ENCODE measurements at places on chromosomes 2 and 18.

DNA sequence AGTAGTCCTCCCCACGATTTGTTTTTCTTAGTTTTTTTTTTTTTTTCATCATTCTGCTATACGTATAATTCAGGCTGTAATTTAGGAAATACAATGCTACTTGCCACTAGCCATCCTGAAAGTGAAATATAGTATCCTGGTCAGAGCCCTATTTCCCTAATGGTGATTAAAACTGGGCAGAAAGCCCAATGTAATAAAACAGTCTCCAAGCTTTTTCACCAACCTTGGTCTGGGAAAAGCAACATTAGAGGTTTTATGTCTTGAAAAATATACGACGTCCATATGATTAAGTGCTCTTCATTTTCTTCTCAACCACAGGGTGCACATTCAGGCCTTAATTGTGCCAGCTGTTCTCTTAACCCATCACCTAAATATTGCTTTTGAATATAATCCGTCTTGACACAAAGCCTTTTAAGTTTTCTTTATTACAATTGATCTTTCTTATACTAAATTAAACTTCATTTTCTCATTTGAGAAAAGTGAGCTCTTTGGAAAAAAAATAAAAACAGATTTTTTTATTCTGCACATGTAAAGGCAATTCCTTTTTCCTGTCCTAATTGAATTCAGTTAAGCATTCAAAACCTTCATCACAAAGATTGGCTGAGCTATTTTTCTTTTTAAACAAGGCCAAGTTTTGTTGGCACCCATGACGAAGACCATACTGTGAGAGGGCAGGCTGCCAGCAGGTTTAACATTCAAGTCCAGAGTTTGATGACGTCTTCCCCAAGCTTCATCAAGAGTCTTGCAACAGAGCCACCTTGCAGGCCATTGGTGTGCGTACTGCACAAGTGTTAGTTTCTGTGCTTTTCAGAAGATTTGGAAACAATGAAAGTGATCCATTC lies 52.7 kb downstream of the MAP2 start:
- DNase-seq, result no peak

GRCh38 chr2:165868211-165868610 lies 74.2 kb upstream of the GALNT3 start:
- peak; percentile 16 for DNase-seq

- DNase-seq, result no peak
Observed at GRCh38 chr18:44507729-44508325, 172.9 kb upstream of the SETBP1 start.

DNA sequence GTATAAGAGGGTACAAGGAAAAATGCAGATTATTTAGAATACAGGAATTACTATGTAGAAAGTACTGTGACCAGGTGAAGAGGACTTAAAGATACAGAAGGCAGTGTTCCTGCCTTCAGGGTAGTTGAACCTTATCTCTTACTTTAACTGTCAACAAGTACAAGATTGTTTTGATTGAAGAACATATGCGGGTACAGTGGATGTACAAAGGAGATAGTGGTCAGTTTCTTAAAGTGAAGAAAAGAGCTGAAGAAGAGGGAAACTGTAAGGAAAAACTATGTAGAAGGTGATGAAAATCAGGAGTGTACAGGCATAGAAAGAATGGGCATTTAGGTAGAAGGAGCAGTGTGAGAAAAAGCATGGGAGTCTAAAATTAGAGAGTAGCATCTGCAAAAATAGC lies 2.2 kb downstream of the RALBP1 start:
- DNase-seq, result no peak

GRCh38 chr2:120367649-120368048 lies 21.7 kb downstream of the INHBB start:
- no peak for DNase-seq

- DNase-seq, result no peak
Observed at GRCh38 chr2:236718207-236718992, 148.8 kb downstream of the ACKR3 start.

- DNase-seq, result no peak
Observed at GRCh38 chr2:219306047-219306446, 3.2 kb downstream of the PTPRN start.

DNA sequence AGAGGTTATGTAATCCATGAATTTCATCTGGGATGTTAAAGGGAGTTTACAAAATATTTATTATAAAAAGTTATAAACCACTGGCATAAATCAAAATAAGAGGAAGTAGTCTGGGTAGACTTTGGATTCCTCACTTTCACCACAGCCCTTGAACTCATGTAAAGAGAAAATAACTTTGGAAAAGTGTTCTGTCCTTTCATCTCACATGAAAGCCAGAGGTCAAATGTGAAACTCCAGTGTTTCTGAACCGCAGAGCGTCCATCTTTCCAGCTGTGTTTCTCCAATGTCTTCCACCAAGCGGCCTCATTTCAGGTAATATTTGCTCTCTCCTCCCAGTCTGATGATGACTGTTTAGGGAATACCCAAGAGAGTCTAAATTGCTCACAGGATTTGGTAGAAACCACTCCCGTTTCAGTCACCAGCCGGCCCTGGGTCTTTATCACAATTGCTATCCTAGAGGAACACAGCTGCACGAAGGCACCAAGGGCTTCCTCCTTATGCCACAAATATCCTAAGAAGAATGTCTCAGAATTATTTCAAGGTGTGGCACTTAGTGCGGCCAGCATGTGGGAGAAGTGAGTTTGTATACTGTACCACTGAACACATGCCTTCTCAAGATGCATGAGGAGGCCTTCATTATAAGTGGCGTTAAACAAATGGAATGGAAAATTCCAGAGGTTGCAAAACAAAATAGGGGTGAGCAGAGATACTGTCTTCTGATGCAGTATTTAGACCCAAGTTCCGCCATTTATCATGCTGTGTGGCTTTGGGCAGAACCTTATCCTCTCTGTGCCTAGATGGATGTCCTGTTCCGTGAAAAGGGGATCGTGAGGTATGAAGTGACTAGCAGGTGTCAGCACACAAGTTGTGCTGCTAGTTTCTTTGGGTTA lies 63.8 kb downstream of the ACTR2 start:
- DNase-seq, result no peak

DNA sequence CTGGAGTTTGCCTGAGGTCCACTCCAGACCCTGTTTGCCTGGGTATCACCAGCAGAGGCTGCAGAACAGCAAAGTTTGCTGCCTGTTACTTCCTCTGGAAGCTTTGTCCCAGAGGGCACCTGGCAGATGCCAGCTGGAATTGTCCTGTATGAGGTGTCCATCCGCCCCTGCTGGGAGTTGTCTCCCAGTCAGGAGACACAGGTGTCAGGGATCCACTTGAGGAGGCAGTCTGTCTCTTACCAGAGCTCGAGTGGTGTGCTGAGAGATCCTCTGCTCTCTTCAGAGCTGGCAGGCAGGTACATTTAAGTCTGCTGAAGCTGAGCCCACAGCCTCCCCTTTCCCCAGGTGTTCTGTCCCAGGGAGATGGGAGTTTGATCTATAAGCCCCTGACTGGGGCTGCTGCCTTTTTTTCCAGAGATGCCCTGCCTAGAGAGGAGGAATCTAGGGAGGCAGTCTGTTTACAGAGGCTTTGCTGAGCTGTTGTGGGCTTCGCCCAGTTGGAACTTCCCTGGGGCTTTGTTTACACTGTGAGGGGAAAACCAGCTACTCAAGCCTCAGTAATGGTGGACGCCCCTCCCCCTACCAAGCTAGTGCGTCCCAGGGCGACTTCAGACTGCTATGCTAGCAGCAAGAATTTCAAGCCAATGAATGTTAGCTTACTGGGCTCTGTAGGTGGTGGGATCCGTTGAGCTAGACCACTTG lies 34.7 kb downstream of the TFPI start:
- no peak for DNase-seq

DNA sequence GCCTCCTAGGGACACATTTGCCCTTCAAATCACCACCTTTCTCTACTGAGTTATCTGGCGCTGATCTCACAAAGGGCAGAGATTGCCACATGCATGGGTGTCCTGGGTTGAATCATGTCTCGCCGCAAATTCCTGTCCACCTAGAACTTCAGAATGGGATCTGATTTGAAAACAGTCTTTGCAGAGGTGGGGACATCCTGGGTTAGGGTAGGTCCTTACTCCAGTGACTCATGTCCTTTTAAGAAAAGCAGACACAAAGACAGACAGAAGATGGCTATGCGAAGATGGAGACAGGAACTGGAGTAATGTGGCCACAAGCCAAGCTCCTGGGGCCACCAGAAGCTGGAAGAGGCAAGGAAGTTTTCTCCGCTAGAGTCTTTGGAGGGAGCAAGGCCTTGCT lies 197.4 kb upstream of the SMIM21 start:
- DNase-seq, result no peak

GRCh38 chr2:43028188-43028587 lies 198.2 kb downstream of the ZFP36L2 start:
- DNase-seq, result no peak

DNA sequence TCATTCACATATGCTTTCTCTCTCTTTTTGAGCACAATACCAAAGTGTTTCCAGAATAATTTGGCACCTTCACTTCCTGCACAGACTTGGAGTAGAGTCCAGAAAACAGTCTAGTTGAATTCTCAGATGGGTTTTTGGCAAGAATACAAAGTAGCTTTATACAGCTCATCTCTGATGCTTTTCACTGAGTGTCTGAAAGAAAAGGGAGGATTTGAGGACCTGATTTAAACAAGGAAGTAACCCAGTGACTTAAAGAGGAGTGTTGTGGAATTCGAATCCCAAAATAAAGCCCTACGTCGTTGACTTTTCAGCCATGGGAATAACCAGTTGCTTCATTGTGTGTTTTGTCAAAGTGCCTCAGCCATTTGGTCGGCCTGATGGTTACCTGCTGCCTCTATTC lies 31.8 kb downstream of the METAP1D start:
- no peak for DNase-seq

- no peak for DNase-seq
Observed at GRCh38 chr2:234770031-234770506, 181.7 kb upstream of the SH3BP4 start.

GRCh38 chr2:217964275-217965161 lies 38.3 kb downstream of the TNS1 start:
- DNase-seq, result peak; percentile 20

GRCh38 chr18:31819106-31819924 lies 58.6 kb upstream of the SLC25A52 start:
- DNase-seq, result peak; percentile 8
